ENCODE measurements at places on chromosomes 13 and 19.
A peak's percentile ranks its signal among the peaks of the same experiment; 100 is the strongest.

- no peak for DNase-seq
Observed at GRCh38 chr13:91544723-91545122, 146.3 kb downstream of the GPC5 start.

- DNase-seq: no peak
Observed at GRCh38 chr13:32362574-32362973, 47.3 kb downstream of the BRCA2 start.

DNA sequence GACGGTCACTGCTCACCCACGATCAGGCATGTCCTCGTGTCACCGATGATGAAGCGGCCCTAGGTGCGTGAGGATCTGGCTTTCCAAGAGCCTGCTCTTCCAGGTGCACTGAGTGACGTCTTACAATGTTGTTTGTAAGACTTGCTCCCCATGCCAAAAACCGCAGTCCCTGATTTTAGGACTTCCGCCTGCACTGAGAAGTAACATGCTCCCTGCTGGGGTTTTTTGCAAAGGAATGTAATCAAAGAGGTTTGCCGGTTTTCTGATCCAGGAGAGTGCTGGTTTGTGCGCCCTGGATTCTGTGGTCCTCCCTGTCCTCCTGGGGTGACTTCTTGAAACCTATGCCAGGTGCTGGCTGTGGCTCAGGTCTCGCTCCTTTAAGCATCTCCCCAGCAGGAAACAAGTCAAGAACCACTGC lies 38.8 kb downstream of the MYO9B start:
- no peak for DNase-seq

DNA sequence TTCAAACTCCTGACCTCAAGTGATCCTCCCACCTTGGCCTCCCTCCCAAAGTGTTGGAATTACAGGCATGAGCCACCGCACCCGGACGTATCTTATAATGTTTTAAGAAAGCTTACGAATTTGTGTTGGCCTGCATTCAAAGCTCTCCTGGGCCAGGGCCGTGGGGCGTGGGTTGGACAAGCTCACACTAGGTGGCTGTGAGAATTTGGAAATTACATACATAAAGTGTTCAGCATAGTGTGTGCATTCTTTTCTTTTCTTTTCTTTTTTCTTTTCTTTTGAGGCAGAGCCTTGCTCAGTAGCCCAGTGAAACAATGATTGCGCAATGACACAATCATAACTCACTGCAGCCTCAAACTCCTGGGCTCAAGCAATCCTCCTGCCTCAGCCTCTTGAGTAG lies 2.6 kb downstream of the ZSWIM4 start:
- no peak for DNase-seq

GRCh38 chr13:102141625-102142472 lies 260.0 kb downstream of the FGF14 start:
- DNase-seq: peak; percentile 9

DNA sequence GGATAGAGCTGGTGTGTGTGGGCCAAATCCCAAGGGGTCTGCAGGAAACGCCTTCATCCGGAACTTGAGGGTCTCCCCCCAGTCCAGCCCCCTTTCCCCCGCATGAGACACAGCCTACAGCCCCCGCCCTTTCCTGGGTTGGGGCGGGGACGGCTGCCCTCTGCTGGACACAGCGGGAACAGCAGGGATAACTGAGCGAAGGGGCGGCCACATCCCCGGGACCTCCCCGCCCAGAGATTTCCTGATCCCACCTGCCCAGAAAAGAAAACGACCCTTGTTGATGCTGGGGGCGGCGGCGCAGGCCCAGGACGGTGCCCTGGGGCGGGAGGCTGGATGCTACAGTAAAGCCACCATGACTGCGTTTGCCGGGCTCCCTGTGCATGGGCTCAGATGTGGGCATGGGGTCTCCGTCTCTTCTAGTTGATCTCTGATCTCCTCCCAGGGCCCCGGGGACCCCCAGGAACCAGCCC lies 14.2 kb downstream of the ONECUT3 start:
- peak; percentile 88 for DNase-seq

- DNase-seq: no peak
Observed at GRCh38 chr13:112202266-112202665, 135.3 kb downstream of the SOX1 start.
